ENCODE measurements at places on chromosomes 4 and X. TPM values are rescaled to one million over a fixed set of nuclear protein-coding genes. Genes with fewer than 3 reads are reported as not detected.

DNA sequence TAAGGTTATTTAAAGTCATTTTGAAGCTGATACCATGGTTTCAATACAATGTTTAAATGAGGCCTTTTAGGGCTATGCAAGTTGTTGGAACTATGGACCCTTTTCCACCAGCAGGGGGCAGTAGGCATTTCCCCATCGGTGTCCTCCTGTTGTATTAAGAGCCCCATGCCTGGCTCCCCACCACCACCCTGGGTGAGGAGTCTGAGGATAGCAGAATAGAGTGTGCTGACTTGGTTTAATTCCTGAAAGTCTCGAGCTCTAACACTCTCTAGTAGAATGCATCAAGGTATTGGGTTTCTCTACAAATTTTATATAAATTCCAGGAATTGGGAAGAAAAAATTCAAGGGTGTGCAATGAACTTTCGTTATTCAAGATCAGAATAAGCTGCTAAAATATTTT lies 234.8 kb upstream of the JADE1 start:
- no peak for DNase-seq

GRCh38 chr4:67751260-67751659 lies 2.9 kb downstream of the GNRHR start:
- no peak for DNase-seq

DNA sequence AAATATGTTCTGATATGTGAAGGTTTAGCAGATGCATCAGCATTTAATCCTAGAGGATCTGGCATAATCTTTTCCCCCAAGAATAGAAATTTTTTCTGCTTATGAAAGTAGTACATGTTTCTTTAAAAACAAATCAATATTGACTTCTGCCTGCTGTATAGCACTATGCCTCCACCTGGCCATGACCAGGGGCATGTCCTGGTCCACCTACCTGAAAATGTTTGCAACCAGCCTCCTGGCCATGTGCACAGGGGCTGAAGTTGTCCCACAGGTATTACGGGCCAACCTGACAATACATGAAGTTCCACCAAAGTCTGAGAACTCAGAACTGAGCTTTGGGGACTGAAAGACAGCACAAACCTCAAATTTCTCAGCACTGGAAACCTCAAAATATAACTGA lies 10.0 kb downstream of the HPRT1 start:
- DNase-seq = no peak

- no peak for DNase-seq
Measured at GRCh38 chrX:109793191-109793590, 60.1 kb upstream of the ACSL4 start.

DNA sequence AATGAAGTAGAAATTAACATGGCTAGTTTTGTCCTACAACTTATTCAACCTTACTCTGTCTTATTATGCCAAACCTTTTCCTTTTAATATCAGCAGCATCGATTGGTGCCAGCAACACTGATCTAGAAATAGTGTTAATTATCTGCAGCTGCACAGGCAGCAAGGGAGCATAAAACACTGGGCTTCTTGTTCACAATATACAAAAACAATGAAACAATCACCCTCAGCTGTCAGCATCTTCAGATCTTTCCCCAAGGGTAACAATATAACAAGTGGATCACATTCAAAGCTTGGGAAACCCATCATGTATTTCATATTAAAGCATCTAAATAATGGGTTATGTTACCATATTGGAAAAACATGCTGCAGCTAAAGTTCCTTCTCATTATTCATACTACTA lies 238.1 kb downstream of the SPOCK3 start:
- DNase-seq = no peak

GRCh38 chrX:71143508-71143907 lies 1.1 kb upstream of the NLGN3 start:
- no peak for DNase-seq

DNA sequence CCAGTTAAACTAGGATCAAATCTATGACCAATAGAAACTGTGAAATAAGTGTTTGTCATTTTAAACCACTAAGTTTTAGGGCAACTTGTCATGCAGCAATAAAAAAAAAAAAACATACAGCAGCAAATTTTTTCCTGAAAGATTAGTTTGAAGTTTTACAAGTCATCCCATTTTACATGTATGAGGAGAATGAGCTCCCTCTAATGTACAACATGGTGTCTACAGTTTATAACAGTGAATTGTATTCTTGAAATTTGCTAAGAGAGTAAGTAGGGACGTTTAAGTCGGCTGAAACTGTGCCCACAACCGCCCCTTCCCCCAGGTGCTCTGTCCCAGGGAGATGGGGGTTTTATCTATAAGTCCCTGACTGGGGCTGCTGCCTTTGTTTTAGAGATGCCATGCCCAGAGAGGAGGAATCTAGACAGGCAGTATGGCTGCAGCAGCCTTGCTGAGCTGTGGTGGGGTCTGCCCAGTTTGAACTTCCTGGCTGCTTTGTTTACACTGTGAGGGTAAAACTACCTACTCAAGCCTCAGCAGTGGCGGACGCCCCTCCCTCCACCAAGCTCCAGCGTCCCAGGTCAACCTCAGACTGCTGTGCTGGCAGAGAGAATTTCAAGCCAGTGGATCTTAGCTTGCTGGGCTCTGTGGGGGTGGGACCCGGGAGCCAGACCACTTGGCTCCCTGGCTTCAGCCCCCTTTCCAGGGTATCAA lies 499.3 kb upstream of the CT83 start:
- no peak for DNase-seq

- DNase-seq = no peak
Measured at GRCh38 chr4:3637326-3638016, 105.2 kb upstream of the LRPAP1 start.

Gene VEGFC
- 5.1 TPM for total RNA-seq

Gene TLR1
- 41.9 TPM for total RNA-seq

Gene NEIL3
- total RNA-seq = not detected

Gene GPR143
- total RNA-seq = not detected

Gene PNMA5
- not detected for total RNA-seq
